ENCODE measurements at places on chromosomes 11 and 22.

DNA sequence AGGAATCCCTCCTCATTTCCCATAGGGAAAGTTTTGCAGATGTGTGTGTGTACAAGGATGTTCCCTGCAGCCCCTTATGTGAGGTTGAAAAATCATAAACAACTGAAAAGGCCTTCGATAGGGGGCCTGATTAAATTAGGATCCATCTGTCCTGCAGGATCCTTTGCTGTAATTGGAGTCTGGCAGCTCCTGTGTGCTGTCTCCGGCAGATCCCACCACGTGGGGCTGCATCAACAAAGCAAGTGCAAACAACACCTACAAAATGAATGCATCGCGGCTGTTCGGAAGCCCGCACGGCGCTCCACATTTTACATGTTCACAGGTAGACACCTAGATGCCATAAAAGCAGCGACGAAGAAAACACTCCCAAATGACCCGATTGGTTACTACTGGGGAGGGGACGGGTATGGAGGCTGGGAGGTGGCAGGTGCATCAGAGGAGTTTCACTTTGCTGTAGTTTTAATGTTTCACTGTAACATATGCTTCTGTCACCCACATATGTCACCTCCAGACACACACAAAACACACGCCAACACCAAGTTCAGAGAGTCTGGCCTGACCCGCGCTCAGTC lies 52.2 kb downstream of the NFAM1 start:
- no peak for DNase-seq

DNA sequence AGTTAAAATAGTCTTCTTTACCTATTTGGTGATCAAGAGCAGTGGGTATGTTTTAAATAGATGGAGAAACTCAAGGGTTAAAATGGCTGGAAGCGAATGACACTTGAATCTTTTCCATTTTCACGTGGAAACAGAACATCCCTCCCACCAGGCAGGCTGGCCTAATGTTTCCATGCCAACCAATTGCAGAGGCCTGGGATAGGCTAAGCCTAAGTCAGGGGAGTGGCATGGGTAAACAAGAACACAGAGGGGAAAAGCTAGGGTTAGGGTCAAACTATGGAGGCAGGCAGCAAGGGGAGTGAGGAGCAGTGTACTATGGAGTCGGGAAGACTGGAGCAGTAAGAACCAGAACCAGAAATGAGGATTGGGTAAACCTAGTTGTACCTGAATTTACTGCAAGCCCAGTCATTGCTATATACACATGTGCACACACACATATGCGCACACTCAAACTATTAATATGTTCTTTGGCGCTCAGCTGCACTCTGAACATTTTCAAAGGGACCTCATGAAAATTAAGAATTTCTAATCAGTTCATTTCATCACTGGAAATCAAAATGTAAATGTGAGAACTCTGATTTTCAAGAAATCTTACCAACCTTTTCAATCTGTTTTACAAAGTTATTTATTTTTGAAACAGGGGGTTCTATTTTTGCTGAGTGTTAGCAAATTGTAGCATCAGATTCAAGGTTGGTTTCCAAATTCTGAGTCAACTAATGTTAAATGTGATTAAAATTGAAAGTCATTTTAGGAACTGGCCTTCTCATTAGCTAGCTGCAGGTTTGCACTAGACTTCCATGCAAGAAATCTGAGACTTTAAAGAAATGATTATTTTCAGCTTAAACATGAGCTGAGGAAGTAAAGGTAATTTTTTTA lies 327.0 kb upstream of the CCDC90B start:
- DNase-seq: no peak

GRCh38 chr22:49882519-49883293 lies 29.1 kb downstream of the ZBED4 start:
- no peak for DNase-seq

- no peak for DNase-seq
These were observed 314.6 kb downstream of the BLID start for GRCh38 chr11:121801394-121801748.

Measured in left lung (tissue), 14 donors.